Muscle of leg (tissue), 16 donors: ENCODE measurements at places on chromosomes 2 and 18. TPM values are rescaled to one million over a fixed set of nuclear protein-coding genes. Genes with fewer than 3 reads are reported as not detected.
A peak's percentile ranks its signal among the peaks of the same experiment; 100 is the strongest.

DNA sequence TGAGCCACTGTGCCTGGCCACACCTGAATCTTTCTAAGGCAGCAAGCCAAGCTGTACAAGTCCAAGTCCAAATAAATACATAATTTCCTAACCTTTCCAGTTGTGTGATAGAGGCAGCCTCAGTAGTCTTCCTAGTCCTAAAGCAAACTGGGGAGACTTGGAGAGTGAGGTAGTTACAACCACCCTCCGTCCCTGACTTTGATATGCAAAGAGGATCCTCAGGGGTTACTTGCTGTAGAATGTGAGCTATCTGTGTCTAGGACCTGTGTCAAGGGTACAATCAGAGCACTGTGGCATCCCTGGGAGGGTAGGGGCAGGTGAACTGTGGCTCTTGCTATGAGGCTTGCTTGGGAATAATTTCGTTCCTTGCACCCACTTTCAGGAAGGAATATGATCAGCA is 28.3 kb upstream of the KCNG3 start:
- no peak for DNase-seq

The ACTG2 gene
- 1.3 TPM for total RNA-seq

- no peak for DNase-seq
Observed at GRCh38 chr2:42797281-42797680, 4.9 kb upstream of the HAAO start.

GRCh38 chr2:105504459-105504858 is 105.6 kb upstream of the FHL2 start:
- DNase-seq = peak; percentile 80

DNA sequence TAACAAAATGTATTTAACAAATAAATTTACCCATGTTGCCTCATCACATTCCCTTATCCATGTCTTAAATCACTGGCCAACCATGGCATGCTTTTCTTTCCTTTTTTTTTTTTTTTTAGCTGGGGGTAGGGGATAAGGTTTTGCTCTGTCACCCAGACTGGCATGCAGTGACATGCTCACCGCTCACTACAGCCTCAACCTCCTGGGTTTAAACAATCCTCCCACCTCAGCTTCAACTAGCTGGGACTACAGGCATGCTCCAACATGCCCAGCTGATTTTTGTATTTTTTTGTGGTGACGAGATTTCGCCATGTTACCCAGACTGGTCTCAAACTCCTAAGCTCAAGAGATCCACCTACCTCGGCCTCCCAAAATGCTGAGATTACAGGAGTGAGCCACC is 266.4 kb downstream of the THSD7B start:
- DNase-seq = no peak

GRCh38 chr2:28644760-28645159 is 106.9 kb upstream of the PPP1CB start:
- DNase-seq = peak; percentile 46

- no peak for DNase-seq
Observed at GRCh38 chr2:137168552-137168951, 403.2 kb downstream of the THSD7B start.

The FARP2 gene
- total RNA-seq = 29.3 TPM

DNA sequence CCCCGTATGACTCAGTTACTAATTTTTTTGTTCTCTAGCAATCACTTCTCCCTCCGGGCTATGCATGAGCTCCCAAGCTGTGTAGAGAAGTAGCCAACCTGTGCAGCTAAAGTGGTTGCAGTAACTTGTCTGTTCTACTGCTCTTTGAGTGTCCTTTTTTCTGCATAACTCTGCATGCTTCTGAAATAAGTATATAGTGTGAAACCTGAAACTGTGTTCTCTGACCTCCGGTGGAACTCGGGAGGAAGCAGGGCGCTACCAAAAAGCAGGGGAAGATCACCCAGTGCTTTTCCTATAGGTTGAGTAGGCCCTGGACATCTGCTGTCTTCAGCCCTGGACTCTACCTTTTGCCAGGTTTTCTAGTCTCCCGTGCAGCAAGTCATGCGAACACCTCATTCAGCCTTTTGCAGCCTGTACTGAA is 47.8 kb downstream of the PHLPP1 start:
- peak; percentile 52 for DNase-seq

GRCh38 chr2:146031158-146031557 is 1511.2 kb upstream of the ZEB2 start:
- DNase-seq = no peak

The ELOA2 gene
- total RNA-seq = not detected

The MC4R gene
- 0.62 TPM for total RNA-seq
